Central memory CD4-positive, alpha-beta T cell (primary cell): ENCODE measurements at places on chromosomes 4 and X.
A peak's percentile ranks its signal among the peaks of the same experiment; 100 is the strongest.

DNA sequence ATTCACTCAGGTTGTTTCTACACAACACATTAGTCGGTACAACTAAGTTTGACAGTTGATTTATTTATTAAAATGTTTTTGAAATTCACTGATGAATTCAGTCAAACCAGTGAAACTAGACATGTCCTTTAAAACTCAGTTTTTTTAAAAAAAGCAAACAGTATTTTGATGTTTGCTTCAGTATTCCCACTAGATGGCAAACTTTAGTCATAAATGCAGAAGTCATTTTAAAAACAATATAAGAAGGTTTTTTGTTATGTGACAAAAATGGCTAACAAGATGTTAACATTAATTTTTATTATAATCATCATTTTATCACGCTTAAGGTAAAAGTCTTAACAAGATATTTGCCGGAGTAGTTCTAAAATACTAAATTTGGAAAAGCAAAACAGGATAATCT, 1337.8 kb upstream of the DIAPH2 start:
- DNase-seq, result no peak

GRCh38 chrX:104565791-104566680, at the start of gene IL1RAPL2:
IL1RAPL2 (plus strand) TSS chrX:104566199.
- DNase-seq, result no peak

DNA sequence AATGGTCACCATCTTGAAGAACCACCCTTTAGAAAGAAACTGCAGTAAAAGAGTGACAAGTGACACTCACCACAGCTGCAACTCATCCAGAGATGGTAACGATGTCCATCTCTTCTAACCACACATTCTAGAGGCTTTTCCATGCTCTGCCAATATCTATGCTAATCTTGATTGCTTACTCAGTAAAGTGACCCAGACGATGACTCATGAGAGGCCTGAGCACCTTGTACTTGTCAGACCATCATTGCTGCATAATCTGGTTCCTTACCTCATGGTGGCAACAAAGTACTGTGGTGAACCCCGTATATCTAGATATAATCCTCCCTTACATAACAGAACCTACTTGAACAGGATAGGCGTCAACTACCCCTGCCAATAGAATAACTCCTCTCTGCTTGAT, 75.6 kb downstream of the CCNG2 start:
- no peak for DNase-seq

GRCh38 chrX:47629419-47630200, at the start of gene CFP:
CFP (minus strand) TSS chrX:47629930; CDS start chrX:47629844, 86 bp downstream.
- DNase-seq, result no peak

DNA sequence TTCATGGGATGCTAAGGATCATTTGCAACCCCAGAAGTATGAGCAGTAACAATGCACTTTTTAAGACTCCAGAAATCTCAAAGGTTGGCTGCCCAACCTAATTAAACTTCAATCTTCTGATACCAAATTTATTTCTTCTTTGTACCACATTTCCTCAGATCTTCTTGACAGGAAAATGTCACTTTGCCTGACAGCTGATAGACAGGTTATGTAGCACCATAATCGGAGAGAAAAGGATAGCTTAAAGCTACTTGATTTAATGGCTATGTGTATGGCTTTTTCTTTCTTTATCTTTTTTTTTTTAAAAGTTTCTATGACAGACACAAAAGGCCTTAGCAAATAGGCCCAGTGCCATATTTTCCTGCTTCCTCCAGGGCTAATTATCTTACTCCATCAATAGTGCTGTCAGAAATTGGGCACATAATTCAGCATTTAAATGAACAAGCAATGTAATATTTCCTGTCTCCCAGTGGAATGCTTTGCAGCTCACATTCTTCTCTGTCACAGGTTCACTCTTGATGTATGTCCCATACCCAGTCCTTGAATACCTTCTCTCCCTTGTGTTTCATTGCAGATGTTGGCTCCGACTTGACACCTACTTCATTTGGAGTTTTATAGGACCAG, 795.7 kb downstream of the ADGRL3 start:
- no peak for DNase-seq

DNA sequence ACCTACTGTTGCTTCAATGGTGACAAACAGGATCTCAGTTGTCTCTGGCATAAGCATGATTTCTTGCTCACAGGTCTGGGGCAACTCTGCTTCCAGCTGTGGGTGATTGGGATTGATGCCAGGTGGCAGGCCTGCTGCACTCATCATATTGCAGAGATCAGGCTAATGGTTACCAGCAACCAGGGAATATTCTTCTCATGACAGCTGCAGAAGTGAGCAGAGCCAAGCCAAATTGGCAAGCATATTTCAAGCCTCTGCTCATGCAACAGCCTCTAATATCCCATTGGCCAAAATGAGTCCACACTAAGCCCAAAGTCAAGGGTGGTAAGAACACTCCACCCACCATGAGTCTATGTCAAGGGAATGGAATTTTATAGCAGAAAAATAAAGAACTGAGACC, 26.7 kb upstream of the TBC1D19 start:
- no peak for DNase-seq

DNA sequence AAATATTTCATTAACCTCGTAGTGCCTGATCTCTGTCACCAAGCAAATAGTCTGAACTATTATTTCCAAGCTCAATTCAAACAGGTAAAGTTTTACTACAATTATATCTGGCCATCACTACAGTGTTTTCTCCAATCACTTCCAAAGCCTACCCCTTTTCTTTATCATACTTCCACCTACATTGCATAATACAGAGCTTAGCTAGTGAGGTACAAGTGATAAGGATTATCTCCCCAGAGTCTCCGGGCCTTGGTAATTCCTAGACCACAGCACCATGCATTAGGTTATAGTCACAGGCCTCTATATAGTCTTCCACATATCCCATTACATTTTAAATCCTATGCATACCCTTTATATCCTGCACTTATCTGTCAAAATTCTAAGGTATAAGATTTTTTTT, 154.2 kb downstream of the SNCA start:
- DNase-seq, result no peak

GRCh38 chr4:141158219-141158618, 24.9 kb upstream of the RNF150 start:
- no peak for DNase-seq

DNA sequence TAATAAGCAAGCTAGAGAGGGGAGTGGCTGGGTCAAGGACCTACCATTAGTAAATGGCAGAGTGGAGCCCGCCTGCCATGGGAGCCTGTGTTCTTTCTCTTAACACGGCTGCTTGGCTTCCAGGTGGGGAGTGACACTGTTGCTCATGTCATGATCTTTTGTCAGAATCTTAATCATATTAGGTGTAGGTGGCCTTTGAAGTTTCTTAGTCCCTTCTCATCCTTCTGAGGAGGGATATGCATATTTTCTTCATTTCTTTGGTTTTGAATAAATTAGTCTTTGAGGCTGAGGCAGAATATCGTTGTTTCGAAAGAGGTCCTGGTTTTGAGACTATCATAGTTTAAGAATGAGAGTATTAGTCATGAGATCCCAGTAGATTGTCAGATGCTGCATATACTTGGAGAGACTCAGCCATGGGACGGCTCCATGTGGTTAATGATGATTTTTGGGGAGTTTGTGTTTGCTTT, 28.9 kb downstream of the SNX25 start:
- DNase-seq, result no peak

DNA sequence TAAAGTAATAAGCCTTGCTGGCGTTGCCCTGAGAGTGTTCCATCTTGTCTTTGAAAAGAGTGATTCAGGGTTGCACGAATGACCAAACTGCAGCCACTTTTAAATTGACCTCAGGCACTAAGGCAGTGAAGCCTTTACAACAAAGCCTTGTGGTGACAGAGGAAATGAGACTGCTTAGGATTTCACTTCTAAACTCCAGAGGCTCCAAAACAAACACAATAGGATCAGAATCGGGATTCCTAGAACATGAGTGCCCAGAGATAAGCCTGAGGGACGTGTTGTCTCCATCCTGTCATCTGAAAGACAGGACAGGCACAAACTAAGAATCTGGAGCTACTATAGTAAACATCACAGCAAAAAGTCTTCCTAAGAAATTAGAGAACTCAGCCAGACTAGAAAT, 405.2 kb downstream of the PPARGC1A start:
- no peak for DNase-seq

DNA sequence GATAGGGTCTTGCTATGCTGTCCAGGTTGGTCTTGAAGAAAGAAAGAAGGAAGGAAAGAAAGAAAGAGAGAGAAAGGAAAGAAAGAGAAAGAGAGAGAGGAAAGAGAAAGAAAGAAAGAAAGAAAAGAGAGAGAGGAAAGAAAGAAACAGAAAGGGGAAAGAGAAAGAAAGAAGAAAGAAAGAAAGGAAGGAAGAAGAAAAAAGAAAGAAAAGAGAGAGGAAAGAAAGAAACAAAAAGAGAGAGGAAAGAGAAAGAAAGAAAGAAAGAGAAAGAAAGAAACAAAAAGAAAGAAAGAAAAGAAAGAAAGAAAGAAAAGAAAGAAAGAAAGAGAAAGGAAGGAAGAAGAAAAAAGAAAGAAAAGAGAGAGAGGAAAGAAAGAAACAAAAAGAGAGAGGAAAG, 95.8 kb upstream of the SHOX start:
- DNase-seq, result no peak

- DNase-seq, result no peak
Measured at GRCh38 chr4:139535228-139535870, 20.7 kb downstream of the SETD7 start.

GRCh38 chr4:124061413-124061812, 651.1 kb downstream of the ANKRD50 start:
- no peak for DNase-seq

GRCh38 chrX:2732076-2732475, 19.8 kb upstream of the XG start:
- DNase-seq, result no peak

DNA sequence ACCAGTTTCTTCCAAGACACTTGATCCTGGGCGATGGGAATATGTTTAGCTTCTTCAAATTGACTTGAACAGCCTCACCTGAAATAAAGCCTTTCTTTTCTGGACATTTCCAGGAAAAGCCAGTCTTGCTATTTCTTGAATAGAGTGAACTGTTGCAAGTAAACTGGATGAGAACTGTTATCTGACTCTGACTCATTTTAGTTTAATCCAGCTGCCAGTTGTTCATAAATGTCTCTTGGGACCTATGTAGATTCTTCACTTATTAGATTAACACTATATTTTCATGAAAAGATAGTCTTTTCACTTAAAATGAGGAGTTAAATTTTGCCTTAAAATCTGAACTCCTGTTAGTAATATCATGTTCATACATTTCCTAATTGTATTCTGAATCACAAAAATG, 615.4 kb upstream of the GALNT7 start:
- DNase-seq, result no peak

GRCh38 chr4:4446434-4446833, 59.5 kb downstream of the NSG1 start:
- no peak for DNase-seq

- DNase-seq, result peak; percentile 41
Measured at GRCh38 chrX:153968754-153969124, 2.9 kb downstream of the HCFC1 start.
